ENCODE measurements at places on chromosomes 2 and 18. TPM values are rescaled to one million over a fixed set of nuclear protein-coding genes. Genes with fewer than 3 reads are reported as not detected.

SERPINB11 gene
- 0.35 TPM for total RNA-seq

CCL20 gene
- 17.5 TPM for total RNA-seq

ZNF521 gene
- 0.21 TPM for total RNA-seq

MBD1 gene
- 94.0 TPM for total RNA-seq

C2orf80 gene
- not detected for total RNA-seq

COMMD1 gene
- total RNA-seq: 43.1 TPM

TWIST2 gene
- total RNA-seq: 14.7 TPM

ANKRD62 gene
- not detected for total RNA-seq

KLHL29 gene
- 3.1 TPM for total RNA-seq

RPL37A gene
- 2,193 TPM for total RNA-seq

CGREF1 gene
- total RNA-seq: 0.70 TPM

TMEM17 gene
- 2.3 TPM for total RNA-seq

CCDC178 gene
- not detected for total RNA-seq

SERPINB7 gene
- 59.1 TPM for total RNA-seq

CERKL gene
- not detected for total RNA-seq

LYPD6 gene
- total RNA-seq: 0.56 TPM

DSC2 gene
- 116 TPM for total RNA-seq

TFCP2L1 gene
- total RNA-seq: 12.9 TPM

RETREG2 gene
- 43.3 TPM for total RNA-seq

ASB18 gene
- not detected for total RNA-seq

TTN gene
- total RNA-seq: not detected

TCF23 gene
- not detected for total RNA-seq

MLPH gene
- 7.8 TPM for total RNA-seq

CCDC74B gene
- total RNA-seq: 17.5 TPM

MC2R gene
- total RNA-seq: not detected

APCDD1 gene
- 0.35 TPM for total RNA-seq

IL36B gene
- not detected for total RNA-seq

IL1RN gene
- total RNA-seq: 163 TPM

ABCG8 gene
- not detected for total RNA-seq

STARD6 gene
- total RNA-seq: 0.51 TPM

AKAIN1 gene
- not detected for total RNA-seq

ARID5A gene
- 5.9 TPM for total RNA-seq

SRD5A2 gene
- total RNA-seq: not detected

GDF7 gene
- 0.14 TPM for total RNA-seq

UGT1A10 gene
- total RNA-seq: not detected

ITPRIPL1 gene
- 0.99 TPM for total RNA-seq

OSR1 gene
- 2.7 TPM for total RNA-seq

IL36RN gene
- total RNA-seq: 11.6 TPM

CAPN14 gene
- 4.0 TPM for total RNA-seq

ITGA6 gene
- total RNA-seq: 398 TPM

TBR1 gene
- not detected for total RNA-seq

SLC23A3 gene
- 0.28 TPM for total RNA-seq

LYG1 gene
- total RNA-seq: not detected

DPP10 gene
- total RNA-seq: not detected

DSG1 gene
- 48.9 TPM for total RNA-seq

THSD7B gene
- 0.07 TPM for total RNA-seq

MRPL44 gene
- total RNA-seq: 39.1 TPM

KCNS3 gene
- 13.7 TPM for total RNA-seq

SLC1A4 gene
- 4.2 TPM for total RNA-seq

LRPPRC gene
- total RNA-seq: 64.7 TPM

NAT8 gene
- not detected for total RNA-seq

LONRF2 gene
- total RNA-seq: not detected

NTSR2 gene
- not detected for total RNA-seq
